ENCODE measurements at places on chromosomes 11 and 22.

- DNase-seq, result no peak
These were observed 19.5 kb upstream of the RCE1 start for GRCh38 chr11:66823700-66824099.

DNA sequence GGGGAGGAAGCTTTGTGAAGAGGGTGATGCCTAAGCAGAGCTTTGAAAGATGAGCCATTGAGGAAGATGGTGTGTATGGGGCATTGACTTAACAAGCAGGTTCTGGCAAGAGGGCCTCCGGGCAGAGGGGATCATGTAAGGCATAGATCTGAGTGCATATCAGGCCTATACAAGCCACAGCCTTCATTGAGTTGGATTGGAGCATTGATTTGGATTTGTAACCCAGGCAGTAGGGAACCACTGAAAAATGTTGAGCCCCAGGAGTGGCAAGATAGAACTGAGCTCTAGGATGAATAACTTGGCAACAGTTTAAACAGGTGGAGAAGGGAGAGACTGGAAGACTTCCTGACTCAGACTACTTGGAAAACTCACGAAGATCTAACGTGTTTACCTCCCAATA is 21.4 kb downstream of the PANX1 start:
- DNase-seq, result no peak

- no peak for DNase-seq
These were observed 141.4 kb downstream of the FBXO7 start for GRCh38 chr22:32615874-32616564.

DNA sequence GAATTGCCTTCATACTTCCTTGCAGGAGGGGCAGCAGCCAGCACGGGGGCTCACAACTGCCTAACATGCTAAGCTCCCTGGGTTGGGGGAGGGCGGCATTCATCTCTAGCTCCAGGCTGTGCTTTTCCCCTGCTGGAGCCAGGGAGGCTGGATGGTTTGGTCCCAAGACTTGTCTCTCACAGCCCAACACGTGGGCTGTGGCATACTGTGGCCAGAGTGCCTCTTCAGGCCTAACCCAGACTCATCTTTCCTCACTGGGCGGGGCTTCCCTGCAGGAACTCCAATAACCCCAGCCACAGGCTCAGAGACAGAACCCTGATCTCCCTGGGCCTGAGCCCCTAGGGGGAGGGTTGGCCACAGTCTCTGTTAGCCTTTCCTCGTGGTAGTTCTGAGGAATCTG is 121.9 kb upstream of the PLET1 start:
- DNase-seq, result no peak

DNA sequence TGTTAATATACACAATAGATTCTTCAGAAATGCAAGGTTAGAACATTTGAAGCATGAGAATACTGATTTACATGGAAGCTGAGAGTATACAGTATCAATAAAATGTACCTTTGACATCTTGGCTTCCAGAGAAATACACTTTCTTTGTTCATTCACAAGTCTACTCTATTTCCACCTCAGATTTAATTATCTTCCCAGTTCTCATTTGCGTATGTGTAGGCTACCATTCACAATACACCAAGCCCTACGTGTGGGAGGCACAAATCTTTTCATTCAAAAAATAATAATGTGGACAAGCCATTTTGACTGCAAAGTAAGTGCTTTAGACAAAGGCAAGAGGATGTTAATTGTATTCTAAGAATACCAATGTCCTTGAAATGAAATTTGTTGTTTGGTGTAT is 132.7 kb upstream of the MTMR2 start:
- no peak for DNase-seq

DNA sequence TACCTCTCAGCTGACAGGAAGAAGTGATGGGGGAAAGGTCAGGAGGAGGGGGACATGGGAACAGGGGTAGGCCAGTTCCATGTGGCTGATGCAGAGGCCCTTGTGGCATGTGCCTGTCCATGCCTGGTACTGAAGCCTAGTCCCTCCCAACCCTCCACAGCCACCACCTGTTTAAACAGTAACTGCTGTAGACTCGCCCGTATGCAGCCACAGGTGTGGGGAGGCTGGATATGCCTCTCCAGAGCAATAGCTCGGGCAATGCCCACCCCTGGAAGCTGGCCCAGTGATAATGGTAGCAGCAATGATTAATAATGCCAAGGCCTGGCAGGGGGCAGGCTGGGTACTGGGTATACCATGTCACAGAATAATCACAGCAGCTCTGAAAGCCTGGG is 2.3 kb downstream of the SMTN start:
- DNase-seq, result no peak

DNA sequence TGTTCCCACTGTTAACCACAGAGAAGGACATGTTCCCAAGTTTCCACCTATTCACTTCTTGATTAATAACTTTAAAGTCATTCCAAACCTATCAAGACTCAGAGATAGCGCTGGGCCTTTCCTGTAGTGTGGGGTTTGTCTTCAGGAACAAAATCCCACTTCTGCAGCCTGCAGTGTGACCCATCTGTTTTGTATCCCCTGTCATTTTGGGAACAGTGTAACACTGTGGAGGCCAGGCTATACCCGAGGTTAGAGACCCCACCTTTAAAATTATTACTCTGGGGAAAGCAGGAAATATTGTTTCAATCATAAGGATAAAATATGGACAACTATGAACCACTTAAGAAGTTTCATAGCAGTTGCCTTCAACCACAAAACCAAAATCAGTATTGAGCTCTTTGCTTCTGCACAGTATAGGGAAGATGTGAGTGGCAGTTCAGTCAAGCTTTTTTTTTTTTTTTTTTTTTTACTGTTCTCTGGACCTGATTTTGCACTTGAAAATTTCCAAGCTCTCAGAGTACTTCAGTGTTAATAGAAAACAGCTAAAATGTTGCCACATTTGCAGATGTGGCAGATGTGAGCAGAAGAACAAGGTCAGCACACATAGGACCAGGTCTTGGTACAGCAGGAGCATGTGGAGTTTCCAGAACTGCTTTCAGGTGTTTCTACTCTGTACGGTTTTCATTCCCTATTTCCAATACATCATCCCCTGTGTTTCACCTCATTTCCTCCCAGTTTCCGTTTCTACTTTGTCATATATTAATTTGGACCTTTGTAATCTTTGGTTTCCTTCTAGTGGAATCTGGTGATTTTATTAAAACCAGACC is 121.5 kb downstream of the MAML2 start:
- DNase-seq, result no peak

DNA sequence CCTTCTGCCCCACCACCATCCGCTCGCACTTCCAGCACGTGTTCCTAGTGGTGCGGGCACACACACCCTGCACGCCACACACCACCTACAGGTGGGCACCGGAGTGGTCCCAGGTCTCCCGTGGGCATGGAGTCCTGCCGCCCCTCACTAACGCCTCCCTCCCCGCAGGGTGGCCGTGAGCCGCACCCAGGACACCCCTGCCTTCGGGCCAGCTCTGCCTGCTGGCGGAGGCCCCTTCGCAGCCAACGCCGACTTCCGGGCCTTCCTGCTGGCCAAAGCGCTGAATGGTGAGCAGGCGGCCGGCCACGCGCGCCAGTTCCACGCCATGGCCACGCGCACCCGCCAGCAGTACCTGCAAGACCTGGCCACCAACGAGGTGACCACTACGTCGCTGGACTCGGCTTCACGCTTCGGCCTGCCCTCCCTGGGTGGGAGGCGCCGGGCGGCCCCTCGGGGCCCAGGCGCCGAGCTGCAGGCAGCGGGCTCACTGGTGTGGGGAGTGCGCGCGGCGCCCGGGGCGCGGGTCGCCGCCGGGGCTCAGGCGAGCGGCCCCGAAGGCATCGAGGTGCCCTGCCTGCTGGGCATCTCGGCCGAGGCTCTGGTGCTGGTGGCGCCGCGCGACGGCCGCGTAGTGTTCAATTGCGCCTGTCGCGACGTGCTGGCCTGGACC is 8.5 kb downstream of the SIPA1 start:
- DNase-seq, result no peak

DNA sequence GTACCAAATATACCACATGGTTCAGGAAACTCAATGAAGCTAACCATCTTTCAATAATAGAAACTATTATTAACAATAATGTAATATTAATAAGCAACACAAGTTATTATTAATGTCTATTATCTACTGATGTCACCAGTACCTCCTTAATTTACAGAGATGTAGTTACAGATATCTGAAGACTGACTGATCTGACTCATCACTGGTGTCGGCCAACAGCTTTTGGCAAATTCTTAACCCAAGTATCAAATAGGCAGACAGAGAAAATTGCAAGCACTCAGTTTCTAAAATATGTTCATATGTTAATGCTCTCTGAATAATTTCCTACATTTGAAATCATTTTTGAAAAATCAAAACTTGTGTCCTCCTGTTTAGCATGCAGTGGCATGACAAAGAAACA is 100.4 kb upstream of the DDI1 start:
- DNase-seq, result no peak

DNA sequence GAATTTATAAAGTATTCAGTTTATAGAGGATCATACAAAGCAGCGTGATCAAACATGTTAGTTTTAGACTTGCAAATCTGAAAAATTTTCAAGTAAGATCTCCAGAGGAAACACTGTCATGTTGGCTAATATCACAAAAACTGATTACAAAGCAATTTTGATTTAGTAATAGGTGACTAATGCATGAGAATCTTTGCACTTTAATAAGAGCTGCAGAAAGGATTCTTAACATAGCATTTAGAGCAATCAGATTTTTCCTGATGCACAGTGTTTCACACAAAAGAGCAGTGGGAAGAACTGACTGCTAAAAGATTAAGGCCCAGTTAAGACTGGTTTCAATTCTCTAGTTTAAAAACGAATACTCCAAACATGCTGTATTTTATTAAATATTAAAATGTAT is 321.2 kb downstream of the GUCY1A2 start:
- DNase-seq, result no peak

DNA sequence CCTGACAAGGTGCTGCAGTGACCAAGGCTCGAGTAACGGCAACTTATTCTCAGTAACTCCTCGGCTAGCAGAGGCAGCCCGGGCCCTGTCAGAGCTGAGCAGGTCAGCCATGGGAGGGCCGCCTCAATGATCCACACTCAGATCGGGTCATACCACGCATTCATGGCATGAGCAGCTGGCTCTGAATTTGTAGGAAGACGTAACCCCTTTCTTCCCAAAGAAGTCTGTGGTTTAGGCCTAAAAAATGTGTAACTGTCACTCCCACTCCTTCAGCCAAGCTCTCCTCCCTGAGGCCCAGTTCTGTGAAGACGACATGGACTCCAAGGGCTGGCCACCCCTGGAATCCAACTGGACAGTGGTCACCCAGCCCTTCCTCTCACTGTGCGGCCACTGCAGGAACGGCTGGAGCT is 30.0 kb downstream of the PPP2R1B start:
- no peak for DNase-seq

DNA sequence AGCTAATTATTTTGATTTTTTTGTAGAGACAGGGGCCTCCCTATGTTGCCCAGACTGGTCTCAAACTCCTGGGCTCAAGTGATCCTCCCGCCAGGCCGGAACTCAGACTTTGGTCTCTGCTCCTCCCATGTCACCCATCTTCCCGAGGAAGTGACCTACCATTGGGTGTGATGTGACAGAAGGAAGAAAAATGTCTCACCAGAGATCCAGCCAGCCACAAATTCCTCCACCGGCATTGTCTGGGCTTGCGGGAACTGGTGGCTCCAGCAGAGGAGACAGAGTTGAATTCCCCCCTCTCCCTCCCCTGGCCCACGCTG is 772 bp downstream of the SLC25A45 start:
- peak; percentile 33 for DNase-seq

GRCh38 chr22:32334660-32335365 is 22.9 kb upstream of the RFPL3 start:
- no peak for DNase-seq

- DNase-seq, result no peak
These were observed 34.2 kb downstream of the TCF20 start for GRCh38 chr22:42236268-42236667.

DNA sequence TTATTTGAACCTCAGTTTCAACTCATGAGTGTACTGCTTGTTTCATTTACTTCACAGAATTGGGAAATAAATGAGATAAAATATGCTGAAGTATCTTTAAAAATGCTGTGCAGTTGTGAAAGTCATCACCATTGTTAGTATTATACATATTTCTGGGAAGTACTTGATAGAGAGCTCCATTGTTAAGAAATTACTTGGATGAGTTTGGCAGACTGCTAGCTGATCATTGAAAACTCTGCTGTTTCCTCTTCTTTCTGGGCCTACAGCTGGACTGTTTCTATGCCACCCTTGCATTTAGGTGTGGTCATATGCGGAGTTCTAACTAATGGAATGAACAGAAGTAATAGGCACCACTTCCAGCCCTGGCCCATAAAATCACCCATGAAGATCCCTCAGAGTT is 10.0 kb downstream of the SIK2 start:
- no peak for DNase-seq

DNA sequence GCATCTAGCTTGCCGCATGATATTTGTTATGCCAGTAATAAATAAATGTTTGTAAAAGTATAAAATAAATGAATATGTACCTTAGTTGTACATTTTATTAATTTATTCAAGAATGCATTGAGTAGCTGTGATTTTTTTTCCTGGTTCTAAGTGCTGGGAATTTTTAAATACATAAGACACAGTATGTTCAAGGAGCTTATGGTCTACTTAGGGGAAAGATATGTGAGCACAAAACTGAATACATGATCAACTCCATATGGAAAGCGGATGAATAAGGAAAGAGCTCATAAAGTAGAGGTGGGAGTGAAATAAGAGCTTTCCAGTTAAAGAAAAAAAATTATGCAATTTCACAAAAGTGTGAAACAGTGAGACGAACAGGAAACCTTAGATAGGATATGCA is 944.2 kb upstream of the CCDC90B start:
- no peak for DNase-seq
